GM04504 (cell line): ENCODE measurements at places on chromosomes 6 and 20.

- DNase-seq = no peak
These were observed 631 bp upstream of the PGBD1 start for GRCh38 chr6:28280595-28281287.

- DNase-seq = no peak
These were observed 62.2 kb upstream of the PDE10A start for GRCh38 chr6:165725201-165725600.

- peak; percentile 44 for DNase-seq
These were observed 7.8 kb upstream of the BTN3A1 start for GRCh38 chr6:26394289-26394688.

DNA sequence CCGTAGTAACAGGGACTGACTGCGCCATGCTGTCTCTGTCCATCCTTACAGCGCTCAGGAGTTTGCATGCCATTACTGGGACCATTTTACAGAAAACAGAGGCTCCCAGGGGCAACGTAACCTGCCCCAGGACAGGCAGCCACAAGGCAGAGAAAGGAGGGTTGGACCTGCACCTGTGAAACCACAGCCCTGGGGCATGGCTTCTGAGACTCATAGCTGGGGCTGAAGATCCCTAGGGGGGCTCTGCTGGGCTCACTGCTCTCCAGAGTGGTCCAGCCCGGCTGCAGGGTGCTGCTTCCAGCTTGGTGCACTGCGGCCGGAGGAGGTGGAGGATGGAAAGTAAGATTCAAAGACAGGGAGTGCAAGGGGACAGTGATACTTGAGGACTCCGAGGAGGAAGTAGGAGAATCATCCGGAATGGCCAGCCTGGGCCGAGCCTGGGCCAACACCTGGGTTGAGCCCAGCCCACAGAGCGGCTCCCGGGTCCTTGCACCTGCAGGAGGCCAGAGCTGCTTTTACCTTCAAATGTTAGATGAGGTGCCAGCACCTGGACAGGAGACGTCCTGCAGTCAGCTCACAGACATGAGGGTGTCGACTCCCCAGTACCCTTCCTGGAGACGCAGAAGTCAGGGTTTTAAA is 183.2 kb downstream of the CDH4 start:
- DNase-seq = no peak

GRCh38 chr20:32925481-32926196 is 66.9 kb downstream of the EFCAB8 start:
- no peak for DNase-seq

- no peak for DNase-seq
These were observed 209.3 kb upstream of the CDH4 start for GRCh38 chr20:61042506-61043385.

DNA sequence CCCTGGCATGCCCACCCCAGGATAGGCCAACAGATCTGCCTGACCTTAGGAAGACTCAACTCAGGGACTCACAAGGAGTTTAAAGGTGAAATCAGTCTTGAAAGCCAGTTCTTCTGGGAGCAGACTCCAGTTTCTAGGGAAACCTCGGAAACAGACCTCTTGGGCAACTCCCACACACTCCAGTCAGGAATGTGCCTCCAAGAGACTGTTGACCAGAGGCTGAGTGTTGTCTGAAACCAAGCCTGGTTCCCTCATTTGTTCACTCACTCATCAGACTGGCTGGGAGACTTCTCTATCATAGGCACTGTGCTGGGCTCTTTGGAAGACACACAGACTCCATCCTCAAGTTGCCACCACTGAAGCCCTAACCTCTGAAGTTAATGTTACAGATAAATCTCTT is 1.8 kb downstream of the TREM1 start:
- DNase-seq = no peak

GRCh38 chr20:15708984-15709598 is 864.2 kb downstream of the KIF16B start:
- no peak for DNase-seq

- DNase-seq = peak; percentile 35
These were observed 146.9 kb downstream of the PHACTR3 start for GRCh38 chr20:59751075-59751711.

DNA sequence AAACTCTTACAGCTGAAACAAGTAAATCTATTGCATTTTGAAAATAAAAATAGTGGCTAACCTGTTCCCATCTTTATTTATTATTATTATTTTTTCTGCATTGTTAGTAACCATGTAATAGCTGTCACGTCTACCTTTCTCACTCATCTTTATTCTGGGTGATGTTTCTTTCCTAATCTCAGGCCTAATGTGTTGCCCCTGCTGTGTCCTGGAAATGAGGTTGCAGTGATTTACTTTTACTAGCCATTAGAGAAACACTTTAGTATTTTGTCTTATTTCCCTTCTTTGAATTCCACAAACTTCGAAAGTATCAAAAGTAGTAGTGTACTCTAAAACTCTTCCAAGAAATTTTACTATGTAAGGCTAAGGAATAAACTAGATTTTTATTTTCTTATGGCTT is 546.9 kb downstream of the GRIK2 start:
- no peak for DNase-seq

DNA sequence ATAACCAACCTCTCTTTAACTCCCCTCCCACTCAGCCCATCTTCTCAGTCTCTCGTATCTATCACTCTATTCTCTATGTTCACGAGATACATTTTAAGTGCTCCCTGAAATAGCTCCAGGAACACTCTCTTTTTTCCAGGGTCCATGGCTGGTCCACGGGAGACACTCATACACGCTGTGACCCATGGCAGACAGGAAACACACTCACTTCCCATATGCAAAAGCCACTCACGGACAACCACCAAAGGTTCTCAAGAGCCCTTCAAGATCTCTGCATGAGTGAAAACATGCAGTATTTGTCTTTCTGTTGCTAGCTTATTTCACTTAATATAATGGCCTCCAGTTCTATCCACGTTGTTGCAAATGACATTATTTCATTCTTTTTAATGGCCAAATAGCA is 71.4 kb upstream of the PCSK2 start:
- no peak for DNase-seq

DNA sequence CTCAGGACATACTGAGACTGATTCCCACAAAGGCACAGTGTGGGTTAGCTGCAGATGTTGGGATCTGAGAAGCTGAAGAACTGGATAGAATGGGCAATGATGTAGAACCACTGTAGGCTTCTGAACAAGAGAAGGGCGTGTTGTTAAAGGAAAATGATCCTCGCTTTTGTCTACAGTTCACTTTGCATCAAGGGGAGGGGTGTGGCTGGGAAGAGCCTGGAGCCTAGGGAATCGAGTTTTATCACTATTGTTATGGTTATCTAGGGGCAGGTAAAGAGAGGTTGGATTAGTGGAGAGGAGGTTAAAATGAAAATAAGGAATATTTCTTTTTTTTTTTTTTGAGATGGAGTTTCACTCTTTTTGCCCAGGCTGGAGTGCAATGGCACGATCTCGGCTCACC is 768.1 kb downstream of the KIF16B start:
- DNase-seq = no peak

DNA sequence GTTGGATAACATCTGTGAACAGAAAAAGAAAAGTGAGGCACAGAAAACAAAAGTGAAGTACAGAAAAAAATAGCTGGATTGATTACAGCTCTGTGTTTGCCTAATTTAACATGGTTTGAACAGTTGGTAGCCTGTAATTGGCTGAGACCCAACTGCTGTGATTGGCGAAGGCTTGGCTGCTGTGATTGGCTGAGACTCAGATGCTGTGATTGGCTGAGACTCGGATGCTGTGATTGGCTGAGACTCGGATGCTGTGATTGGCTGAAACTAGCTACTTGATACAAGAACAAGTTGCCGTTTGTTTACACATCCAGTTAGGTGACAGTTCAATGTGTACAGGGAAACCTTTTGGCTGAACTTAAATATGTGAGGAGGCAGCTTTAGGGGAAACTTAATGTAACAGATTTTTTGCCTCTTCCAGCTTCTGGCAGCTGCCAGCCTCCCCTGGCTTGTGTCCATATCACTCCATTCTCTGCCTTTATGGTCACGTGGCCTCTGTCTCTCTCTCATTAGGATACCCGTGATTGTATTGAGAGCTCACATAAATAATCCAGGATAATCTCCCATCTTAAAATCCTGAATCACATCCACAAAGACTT is 223.4 kb upstream of the FOXA2 start:
- DNase-seq = no peak

- DNase-seq = no peak
These were observed 109.5 kb downstream of the MYLK4 start for GRCh38 chr6:2641044-2641725.

- DNase-seq = no peak
These were observed 7.2 kb downstream of the GTF3C6 start for GRCh38 chr6:110965629-110966229.

GRCh38 chr6:3456898-3457709 is at the start of gene SLC22A23:
Gene SLC22A23 (minus strand): TSS chr6:3457050. CDS start chr6:3456559, 491 bp downstream.
- DNase-seq = no peak

DNA sequence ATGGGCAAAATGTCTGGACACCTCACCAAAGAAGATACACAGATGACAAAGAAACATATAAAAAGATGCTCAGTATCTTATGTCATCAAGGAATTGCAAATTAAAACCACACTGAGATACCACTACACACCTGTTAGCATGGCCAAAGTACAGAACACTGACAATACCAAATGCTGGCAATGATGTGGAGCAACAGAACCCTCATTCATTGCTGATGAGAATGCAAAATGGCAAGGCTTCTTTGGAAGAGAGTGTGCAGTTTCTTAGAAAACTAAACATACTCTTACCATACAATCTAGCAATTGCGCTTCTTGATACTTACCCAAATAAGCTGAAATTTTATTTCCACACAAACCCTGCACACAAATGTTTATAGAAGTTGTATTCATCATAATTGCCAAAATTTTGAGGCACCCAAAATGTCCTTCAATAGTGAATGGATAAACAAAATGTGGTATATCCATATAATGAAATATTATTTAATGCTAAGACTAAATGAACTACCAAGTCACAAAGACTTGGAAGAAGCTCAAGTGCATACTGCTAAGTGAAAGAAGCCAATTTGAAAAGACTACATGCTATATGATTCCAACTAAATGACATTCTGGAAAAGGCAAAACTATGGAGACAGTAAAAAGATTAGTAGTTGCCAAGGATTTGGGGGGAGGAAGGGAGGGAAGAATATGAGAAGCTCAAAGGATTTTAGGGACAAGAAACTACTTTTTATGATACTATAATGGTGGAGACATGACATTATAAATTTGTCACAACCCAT is 50.7 kb downstream of the TNFAIP3 start:
- no peak for DNase-seq

- DNase-seq = no peak
These were observed 7.6 kb upstream of the EMILIN3 start for GRCh38 chr20:41373931-41374920.

DNA sequence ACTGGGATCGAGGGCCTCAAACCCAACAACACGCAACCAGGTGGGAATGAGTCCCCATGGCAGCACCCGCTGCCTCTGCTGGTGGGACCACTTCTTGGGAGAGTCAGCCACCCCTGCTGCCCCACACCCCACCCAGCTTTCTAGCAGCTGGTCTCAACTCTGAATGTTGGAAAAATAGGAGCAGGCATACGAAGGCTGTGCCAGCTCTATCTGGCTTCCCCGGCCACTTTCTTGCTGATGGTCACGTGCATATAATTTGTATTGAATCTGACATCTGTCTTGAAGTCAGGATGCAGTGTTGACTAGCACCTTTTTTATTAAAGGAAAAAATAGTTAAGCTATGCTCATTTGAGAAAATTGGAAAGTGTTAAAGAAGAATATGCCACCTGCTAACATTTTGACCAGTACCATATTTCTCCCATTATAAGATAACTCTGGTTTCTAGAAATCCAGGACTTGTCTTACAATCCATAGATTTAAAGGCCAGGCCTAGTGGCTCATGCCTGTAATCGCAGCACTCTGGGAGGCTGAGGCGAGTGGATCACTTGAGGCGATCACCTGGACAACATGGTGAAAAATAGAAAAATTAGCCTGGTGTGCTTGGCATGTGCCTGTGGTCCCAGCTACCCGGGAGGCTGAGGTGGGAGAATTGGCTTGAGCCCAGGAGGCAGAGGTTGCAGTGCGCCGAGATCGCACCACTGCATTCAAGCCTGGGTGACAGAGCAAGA is 26.9 kb upstream of the MAPRE1 start:
- no peak for DNase-seq

DNA sequence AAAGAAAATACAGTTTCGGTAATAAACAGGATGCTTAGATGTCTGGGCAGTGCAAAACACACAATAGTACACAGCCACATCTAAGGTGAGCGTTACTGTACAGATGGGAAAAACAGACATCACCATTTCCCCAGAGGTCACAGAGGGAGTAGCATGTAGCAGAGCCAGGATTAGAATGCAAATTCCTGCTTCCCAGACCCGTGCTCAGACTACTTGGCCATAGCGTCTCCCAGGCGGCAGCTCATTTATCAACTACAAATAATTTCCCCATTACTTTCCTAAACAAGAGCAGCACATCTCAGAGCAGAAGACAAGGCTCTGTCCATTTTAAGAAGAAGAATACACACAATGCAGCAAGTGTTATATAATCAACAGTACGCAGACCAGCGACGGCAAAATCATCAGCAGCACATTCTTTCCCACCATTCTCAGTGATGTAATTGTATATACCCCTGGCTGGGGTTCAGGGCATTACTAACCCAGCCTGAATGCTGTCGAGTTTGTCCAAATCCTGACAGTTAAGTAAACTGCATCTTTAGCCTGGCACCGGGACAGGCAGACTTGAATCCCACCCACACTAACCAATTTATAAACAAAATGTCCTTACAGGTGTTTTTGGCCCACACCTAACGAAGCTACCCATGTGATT is 61.9 kb downstream of the CNKSR3 start:
- peak; percentile 62 for DNase-seq

DNA sequence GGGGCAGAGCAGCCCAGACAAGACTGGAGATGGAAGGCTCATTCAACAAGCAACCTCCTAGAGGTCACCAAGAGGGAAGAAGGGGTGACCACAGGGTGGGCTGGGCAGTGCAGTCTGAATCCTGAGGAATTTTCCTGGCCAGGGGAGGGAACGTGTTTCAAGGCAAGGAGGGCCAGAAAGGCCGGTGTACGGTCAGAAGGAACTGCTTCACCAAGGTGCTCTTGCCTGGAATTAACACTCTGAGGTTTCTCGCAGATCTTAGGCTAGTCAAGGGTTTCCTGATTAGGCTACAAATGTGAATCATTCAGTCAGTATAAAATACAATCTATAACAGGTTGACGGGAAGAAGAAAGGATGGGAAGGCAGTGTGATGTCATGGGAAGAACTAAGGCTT is 199.3 kb downstream of the LRFN2 start:
- DNase-seq = no peak

DNA sequence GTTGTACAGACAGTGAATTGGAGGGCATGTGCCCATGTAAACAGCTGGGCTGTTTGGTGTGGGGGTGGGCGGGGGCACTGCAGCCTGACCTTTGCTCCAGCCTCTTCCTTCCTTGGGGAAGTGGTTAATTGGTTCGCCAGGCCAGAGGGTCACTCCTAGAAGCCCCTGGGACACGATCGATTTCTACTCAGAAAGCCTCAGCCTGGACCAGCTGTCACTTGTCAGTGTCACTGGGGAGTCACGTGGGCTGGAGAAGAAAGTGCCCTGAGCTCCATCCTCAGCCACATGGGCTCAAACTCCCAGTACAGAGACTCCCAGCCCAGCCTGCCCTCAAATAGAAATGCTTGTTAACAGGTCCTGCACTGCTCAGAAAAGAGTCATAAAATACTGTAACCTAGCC is 423.8 kb upstream of the SULF2 start:
- DNase-seq = no peak
